ENCODE measurements at places on chromosomes 13 and 19.

- no peak for DNase-seq
Observed at GRCh38 chr13:51551416-51551815, 32.8 kb upstream of the WDFY2 start.

- DNase-seq: peak; percentile 83
Observed at GRCh38 chr19:11482384-11483050, 1.7 kb upstream of the ELAVL3 start.

GRCh38 chr13:20702530-20702914 lies 977 bp upstream of the IL17D start:
- no peak for DNase-seq

DNA sequence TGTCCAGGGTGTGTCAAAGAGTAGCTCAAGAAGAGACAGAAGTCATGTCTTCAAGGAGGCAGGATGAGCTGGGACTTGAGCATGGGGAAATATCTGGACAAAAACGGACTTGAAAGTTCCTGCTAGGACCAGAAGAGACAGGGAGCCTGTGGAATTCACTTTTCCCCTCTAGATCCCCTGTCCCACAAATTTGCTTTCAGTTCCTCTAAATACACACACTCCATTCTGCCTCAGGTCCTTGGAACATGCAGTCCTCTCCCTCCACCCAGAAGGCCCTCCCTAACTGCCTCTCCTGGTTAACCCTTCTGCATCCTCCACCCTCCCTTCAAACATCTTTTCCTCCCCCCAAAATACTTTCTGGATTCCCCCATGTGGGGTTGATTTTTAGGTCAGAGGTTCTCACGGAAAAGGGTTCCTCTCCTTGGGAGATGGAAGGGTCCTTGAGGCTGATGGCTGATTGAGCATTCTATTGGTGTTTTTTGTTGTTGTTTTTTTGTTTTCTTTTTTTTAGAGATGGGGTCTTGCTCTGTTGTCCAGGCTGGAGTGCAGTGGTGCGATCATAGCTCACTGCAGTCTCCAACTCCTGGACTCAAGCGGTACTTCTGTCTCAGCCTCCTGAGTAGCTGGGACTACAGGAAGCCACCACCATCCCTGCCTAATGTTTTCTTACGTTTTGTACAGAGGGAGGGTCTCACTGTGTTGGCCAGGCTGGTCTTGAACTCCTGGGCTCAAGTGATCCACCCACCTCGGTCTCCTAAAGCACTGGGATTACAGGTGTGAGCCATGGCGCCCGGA lies 6.9 kb upstream of the RETN start:
- no peak for DNase-seq

GRCh38 chr13:44116562-44117332 lies 237.0 kb downstream of the LACC1 start:
- DNase-seq: no peak

DNA sequence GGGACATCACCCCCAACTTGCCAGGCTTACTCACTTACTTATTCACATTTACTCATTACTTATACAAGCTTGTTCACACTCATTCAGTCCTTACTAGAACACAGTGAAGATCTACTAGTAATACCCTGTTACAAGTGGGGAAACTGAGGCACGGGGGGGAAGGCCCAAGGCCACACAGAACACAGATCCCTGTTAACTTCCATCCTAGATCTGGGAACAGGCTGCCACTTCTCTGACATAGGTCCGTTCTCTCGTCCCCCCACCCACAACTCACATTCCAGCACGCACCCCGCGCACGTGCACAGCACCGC lies 1.5 kb upstream of the NRTN start:
- DNase-seq: no peak

- no peak for DNase-seq
Observed at GRCh38 chr19:23770672-23771250, 12.1 kb upstream of the ZNF681 start.

DNA sequence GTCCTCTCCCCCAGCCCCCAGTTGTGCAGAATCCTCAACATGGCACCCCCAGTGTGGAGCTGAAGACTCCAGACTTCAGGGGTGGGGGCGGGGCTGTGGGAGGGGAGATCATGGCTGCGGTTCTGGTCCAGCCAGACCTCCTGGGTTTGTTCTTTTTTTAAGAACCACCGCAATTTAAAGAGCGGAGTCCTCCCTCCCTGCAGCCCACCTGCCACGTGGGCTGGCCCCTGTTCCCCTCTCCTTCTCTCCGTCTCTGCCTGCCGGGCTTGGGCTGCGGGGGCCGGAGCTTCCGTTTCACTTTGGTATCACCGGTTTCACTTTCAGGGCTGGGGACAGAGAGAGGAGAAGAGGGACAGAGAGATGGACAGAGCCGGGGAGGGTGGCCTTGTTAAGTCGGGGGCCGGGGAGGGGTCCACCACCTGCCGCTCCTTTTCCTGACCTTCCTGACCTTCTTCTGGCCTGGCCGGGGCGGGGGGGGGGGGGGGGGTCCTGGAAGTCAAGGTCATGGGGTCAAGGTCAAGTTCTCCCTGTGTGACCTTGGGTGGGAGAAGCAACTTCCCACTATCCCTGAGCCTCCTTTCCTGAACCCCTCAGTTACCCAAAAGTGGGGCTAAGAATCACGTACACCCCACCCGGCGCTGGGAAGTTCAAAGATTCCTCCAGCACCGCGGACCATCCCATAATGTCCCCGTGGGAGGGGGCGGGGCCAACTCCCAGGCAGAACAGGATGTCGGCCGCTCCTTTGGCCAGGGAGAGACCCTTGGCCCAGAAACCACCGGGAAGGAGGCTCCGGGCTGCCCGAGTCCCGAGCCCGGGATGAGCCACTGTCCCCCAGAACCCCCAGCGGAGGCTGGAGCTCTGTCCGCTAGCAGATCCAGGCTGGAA lies 11.3 kb upstream of the ZBTB7A start:
- no peak for DNase-seq

DNA sequence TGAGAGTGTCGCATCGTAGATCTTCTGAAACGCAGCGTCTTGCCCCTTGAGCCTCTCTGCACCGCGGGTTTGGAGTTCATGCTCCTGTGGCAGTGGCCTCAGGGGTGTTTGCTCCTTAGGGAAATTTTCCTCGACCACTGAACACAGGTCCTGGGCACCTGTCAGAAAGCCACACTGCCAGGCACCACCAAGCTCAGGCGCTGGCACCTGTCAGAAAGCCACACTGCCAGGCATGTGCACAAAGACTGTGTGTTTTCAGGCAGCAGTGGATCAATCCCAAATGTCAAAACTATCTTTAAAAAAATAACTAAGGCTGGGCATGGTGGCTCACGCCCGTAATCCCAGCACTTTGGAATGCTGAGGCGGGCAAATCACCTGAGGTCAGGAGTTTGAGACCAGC lies 87.1 kb downstream of the ATP11A start:
- DNase-seq: no peak

DNA sequence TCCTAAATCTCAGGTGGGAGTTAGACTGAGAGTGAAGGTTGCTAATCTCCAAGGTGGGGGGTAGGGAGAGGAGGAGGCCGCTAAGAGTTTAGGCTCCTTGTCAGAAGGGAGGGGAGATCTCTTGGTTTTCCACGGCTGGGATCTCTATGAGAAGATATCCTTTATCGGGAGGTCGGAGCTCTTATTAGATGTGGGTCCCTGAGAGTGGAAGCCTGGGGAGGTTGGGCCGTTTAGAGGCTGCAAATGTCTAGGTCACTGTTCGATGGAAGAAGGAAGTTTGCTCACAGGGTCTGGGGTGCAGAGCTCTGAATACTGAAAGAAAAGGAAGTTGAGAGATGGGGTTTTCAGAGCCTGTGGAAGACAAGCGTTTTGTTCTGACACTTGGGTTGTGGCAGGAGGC lies 3.8 kb downstream of the MYADM start:
- DNase-seq: no peak

GRCh38 chr19:47023448-47023794 lies 3.8 kb downstream of the NPAS1 start:
- DNase-seq: no peak

DNA sequence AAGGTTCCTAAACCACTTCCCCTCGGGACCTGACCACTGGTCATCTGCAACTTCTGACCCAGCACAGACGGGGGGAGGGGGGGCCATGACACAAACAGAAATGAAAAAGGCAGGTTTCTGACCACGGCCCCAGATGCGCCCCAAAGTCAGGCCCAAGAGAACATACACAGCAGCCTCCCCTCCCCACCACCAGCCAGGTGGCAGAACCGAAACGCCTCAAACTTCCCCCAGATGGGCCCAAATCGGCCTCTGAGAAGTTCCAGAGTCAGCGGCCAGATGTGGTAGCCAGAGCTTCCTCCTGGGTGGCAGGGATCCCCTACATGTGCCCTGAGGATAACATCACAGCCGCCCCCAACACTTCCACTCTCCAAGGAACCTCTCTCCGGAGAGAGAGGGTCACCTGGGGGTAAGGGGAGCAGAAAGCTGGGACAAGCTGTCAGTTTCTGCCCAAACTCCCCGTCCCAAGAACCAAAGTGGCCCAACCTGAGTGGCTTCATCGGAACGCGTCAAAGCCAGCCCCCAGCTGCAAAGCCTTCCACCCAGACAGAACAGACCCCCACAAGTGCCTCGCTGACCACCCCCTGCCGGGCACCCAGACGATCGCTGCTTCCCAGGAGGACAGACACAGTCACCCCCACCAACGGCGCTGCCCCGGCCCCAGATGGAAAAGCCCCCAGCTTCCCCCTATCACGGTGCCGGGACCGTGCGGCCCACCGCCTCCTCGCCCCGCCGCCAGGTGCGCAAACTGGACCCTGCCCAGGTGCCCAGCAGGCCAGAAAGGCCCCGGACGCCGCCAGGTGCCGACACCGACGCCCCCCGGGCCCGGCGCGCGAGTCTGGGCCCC lies 800 bp downstream of the ELL start:
- no peak for DNase-seq

DNA sequence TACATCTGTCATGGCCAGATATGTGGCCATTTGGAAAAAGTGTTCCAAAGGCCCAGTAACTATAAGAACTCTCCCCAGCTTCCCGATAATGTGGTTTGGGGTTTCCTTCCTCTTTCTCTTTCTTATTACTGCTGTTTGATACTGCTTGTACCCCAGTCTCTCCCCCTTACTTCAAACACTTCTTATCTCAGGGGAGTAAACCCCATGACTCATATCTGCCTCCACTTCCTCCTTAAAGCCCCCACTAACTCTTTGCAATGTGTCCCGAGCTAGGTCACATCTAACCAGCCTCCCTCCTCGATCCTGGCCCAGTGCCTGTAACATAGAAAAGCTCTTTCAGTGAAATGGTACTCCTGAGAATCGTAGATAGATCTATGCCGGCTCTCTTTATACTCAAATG lies 82.4 kb upstream of the STARD13 start:
- DNase-seq: no peak

DNA sequence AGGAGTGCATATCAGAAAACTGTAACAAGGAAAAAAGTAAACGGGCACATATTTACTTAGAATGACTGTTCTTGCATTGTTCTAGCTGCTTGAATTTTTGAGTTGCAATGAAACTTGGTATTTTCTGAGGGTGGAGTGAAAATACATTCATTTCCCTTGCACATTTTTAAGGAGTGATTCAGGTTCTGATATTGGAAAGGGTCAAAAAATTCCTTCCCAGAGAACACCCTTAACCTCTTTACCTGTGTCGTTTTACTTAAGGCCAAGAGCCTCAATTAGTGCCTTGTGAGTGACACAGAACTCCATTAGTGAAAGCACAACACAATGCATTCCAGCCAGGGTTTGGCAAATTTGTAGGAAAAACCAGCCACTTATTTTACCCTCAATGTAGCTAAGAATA lies 2.3 kb downstream of the ITGBL1 start:
- no peak for DNase-seq

GRCh38 chr19:4988770-4989251 lies 19.9 kb downstream of the KDM4B start:
- no peak for DNase-seq

- DNase-seq: no peak
Observed at GRCh38 chr13:87331178-87331577, 340.0 kb upstream of the SLITRK5 start.

GRCh38 chr13:111573801-111574200 lies 253.4 kb downstream of the TEX29 start:
- no peak for DNase-seq

- no peak for DNase-seq
Observed at GRCh38 chr19:10587022-10587838, at the start of gene AP1M2. TSS of gene AP1M2 (minus strand) at chr19:10587312. CDS start at chr19:10587231, 81 bp downstream.

DNA sequence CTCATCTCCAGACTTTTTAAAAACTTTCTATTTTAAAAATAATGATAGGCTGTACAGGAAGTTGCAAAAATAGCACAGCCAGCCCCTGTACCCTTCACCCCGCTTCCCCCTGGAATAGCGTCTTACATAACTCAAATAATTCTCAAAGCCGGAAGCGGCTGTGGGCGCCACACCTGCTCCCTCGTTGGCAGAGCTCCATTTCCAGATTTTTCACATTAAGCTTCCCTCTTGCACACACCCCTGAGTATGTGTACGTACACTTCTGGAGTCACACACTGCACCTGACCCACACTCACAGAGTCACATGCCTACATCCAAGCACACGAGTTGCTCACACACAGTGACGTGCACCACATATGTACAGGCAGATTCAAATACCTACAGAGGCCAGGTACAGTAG lies 24.9 kb upstream of the DPP9 start:
- no peak for DNase-seq

DNA sequence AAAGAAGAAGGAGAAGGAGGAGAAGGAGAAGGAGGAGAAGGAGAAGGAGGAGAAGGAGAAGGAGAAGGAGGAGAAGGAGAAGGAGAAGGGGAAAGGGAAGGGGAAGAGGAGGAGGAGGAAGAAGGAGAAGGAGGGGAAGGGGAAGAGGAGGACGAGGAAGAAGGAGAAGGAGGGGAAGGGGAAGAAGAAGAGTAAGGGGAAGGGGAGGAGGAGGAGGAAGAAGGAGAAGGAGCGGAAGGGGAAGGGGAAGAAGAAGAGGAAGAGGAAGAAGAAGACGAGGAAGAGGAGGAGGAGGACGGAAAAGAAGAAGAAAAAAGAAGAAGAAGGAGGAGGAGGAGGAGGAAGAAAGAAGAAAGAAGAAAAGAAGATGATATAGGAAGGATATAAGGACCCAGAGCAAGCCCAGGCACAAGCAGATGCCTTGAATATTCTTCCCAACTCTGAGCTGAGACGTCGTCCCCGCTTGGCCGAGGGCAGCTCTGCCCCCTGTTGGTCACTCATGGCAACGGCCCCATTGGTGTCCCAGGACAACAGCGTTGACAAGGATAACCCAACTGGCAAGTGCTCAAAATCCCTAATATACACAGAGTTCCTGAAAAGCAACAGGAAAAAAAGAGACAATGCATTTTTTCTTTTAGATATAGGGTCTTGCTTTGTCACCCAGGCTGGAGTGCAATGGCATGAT lies 30.6 kb upstream of the IGSF23 start:
- no peak for DNase-seq

DNA sequence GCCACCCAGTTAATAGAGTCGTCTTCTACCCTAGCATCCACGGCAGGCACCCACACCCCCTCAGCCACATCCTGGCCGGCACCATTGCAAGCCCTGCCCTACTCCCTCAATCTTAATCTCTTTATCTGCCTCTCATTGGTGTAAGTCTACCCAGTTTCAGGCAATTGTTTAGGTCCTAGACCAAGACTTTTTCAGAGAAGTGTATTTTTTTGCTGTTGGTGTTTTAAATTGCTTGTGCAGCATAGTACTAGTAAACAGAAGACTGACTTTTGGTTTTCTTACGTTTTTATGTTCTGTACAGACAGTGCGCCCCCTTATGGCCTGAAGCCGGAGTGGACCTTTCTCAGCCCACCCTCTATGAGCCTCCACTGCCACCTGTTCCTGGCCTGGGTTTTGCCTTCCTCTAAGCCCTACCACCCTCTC lies 2.3 kb upstream of the LCP1 start:
- peak; percentile 0 for DNase-seq

- DNase-seq: no peak
Observed at GRCh38 chr19:50556282-50557008, 11.8 kb downstream of the LRRC4B start.

Measured in DMS 273 treated with DMSO at 0.1 percent for 48 hours (cell line).